Myometrial cell (primary cell): ENCODE measurements at places on chromosomes 3 and 15. TPM values are rescaled to one million over a fixed set of nuclear protein-coding genes. Genes with fewer than 3 reads are reported as not detected.

The SLC12A1 gene
- total RNA-seq: not detected in 2 replicates

The GPR27 gene
- not detected in 2 replicates for total RNA-seq

The SYNPR gene
- not detected in 2 replicates for total RNA-seq

The TMEM43 gene
- 126 and 136 TPM in 2 replicates for total RNA-seq
